ENCODE measurements at places on chromosomes 2 and 18.

DNA sequence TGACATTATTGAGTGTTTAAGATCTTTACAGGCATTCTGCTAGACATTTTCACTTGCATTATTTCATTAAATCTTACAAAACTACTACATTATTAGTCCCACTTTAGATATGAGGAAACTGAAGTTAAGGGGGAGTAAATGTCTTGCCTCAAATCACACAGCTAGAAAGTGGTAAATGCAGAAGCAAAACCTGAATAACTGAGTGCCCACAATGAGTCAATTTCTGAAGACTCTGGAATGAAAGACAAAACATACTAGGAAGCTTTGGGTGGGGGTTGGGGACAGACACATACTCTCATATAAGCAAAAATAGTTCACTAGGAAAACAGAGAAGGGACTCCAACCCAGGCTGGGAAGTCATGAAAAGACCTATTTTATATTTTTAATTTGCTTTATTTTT lies 214.4 kb upstream of the LRATD1 start:
- no peak for DNase-seq

DNA sequence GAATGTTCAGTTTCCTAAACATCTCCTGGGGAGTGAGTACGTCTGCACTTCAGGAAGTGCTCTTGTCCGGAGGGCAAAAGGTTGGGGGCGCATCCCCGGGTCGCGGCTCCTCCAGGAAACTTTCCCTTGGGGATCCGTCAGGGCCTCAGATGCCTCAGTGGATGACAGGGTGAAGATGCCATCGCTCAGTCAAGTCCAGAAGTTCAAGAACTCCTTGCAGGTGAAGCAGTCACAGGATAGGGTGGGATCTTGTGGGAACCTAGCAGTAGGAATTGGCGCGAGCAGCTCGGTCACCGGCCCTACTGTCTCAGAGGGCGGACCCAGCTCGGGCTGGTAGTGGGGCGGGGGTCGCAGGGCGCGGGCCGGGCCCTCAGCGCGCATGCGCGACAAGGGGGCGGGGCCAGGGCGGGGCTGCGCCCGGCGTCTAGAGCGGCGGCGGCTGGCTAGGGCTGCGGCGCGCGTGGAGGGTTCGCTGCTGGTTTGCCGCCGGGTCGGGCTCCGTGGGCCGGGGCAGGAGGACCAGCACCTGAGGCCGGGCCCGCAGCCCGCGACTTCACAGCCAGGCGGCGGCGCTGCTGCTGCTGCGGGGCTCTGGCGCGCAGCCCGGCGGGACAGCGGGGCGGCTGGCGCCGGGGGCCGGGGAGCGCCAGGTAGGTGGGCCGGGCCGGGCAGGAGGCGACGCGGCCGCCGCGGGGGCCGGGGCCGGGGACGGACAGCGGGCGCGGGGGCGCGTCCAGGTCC lies at the start of gene INPP4A:
Gene INPP4A, plus strand, starts transcription at position 423 of the 741 bp plus-strand sequence. CDS start 75,191 bp downstream, outside the sequence.
- DNase-seq = peak; percentile 56

- no peak for DNase-seq
These were observed 8.6 kb downstream of the OSBPL6 start for GRCh38 chr2:178202927-178203326.

DNA sequence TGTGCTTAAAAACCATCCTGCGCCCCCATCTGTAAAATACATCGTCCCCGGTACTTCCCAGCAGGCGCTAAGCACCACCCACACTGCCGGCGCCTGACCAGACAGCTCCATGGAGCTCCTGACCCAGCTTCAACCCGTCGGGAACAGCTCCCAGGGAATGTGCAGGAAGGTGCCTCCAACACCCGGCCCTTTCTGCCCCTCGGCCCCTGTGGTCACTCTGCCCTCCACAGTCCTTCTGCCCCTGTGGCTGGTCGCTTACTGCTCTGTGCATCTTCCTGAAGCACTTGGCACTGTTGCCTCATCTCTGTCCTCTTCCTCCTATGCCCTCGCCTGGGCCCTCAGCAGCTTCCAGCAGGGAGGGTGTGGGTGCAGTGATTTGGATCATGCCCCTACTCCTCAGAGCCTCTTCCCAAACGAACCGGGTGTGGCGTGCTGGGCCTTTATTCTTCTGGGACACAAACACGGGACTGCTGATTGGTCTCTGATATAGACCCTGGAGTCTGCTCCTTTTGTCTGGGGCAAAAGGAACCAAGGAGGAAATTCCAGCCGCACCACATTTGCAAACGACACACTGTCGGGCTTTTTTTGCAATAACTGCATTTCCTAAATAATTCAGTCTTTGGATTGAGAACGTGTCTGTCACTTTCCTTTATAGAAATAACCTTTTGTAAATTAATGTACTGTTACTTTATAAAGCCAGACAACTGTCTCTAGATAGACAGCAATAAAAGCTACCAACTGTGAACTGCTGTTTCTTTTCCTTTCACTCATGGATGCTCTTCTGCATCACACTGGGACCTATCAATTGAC lies 65.9 kb downstream of the ADI1 start:
- peak; percentile 76 for DNase-seq

- DNase-seq = no peak
These were observed 32.0 kb upstream of the MAP2 start for GRCh38 chr2:209391776-209392401.

GRCh38 chr2:201118961-201119854 lies 3.2 kb downstream of the CFLAR start:
- DNase-seq = no peak

DNA sequence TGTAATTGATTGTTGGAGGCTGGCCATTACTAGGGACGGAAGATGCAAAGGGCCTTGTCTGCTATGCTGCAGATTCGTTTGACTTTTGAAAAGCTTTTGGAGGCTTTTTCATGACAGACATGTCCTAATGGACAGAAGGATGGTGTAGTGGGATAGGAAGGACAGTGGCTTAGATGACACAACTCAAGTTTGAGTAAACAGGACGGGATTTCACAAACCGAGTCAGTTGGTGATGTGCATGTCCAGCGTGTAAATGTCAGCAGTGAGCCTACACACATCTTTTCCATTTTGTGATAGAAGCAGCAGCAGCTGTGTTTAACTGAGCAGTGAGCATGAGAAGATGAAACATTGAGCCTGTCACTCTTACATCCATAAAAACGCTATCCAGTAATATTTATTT lies 76.0 kb downstream of the NCK2 start:
- no peak for DNase-seq

- DNase-seq = no peak
These were observed 70.1 kb downstream of the BOLA3 start for GRCh38 chr2:74077636-74078035.

DNA sequence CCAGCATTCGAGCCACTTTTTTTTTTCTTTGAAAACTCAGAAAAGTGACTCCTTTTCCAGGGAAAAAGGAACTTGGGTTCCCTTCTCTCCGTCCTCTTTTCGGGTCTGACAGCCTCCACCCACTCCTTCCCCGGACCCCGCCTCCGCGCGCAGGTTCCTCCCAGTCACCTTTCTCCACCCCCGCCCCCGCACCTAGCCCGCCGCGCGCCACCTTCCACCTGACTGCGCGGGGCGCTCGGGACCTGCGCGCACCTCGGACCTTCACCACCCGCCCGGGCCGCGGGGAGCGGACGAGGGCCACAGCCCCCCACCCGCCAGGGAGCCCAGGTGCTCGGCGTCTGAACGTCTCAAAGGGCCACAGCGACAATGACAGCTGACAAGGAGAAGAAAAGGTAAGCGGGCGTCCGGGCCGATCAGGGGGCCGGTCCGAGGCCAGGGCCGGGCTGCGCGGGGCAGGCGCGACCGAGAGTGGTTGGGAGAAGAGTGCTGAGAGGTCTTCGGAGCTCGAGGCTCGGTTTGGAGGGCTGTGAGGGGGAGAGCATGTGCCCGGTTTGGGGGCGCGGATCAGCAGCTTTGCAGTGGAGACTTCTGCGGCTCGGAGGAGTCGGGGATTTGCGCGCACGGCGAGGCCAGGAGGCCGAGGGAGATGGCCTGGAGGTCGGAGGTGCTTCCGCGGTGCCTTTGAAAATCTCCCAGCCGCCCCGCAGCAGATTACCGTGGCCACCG lies 502 bp downstream of the EPAS1 start:
- DNase-seq = no peak

- DNase-seq = peak; percentile 66
These were observed 235.2 kb downstream of the LDLRAD4 start for GRCh38 chr18:13453714-13454113.

GRCh38 chr2:117537032-117537431 lies 277.5 kb upstream of the DDX18 start:
- no peak for DNase-seq

GRCh38 chr18:60684843-60685513 lies 312.4 kb upstream of the MC4R start:
- DNase-seq = no peak

DNA sequence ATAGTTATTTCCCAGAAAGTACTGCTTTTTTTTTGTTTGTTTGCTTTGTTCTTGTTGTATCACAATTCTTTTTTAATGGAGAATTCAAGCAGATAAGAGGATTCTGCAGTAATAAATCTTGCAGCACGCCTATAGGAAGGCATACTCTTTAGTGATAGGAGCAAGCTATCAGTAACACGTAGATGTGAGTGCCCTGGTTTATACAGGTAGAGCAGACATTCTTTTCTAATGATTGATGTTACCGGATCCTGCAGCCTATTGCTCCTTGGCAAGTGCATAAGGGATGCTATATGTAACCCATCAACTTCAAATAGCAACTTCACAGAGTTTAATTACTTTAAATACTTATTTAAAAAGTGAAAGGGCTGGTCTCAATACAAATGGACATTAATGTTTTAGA lies 834.2 kb upstream of the GCFC2 start:
- DNase-seq = no peak

GRCh38 chr2:38409156-38410102 lies 32.4 kb upstream of the ATL2 start:
- peak; percentile 20 for DNase-seq

- DNase-seq = no peak
These were observed 264.6 kb upstream of the TRIB2 start for GRCh38 chr2:12452185-12452584.

- DNase-seq = no peak
These were observed 127.9 kb upstream of the PGAP1 start for GRCh38 chr2:197054437-197054836.

GRCh38 chr2:100417711-100418124 lies 250 bp upstream of the CHST10 start:
- DNase-seq = no peak

DNA sequence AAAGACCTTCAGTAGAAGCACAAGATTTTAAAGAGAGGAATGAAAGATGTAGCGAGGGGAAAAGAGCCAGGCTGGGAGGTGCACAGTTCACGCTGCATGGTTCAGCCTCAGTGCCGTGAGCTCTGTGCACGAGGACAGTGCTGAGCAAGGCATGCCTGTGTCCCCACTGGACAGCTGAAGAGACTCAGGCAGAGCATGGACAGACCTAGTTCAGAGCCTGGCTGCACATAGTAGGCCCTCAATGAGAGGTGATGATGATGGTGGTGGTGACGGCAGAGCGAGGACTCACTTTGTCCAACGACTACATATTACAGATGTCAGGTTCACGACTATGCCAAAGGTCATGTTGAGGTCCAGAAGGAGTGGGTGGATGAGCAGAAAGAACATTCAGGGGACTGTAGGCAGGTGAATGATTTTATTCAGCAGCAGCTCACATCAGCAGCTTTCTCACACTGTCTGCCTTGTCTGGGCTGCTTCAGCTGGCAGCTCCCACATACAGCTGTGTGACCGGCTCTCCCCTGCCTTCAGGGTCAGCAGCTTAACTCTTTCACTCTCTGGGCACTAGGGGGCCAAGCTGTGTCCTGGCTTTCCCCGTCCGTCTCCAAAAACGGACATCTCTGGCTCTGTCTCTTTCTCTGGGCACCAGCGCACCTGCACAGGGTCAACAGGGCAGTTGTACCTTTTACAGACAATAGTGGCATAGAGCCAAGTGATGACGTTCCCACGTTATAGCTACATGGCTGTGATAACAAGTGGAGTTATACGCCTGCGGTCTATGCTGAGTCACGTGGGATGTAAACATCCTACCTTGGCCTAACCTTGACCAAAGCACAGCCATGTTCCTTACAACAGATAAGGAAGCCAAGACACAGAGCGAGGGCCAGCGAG lies 128.8 kb upstream of the MSH6 start:
- DNase-seq = peak; percentile 34

- DNase-seq = no peak
These were observed 26.6 kb upstream of the MAP3K20 start for GRCh38 chr2:173048897-173049661.

DNA sequence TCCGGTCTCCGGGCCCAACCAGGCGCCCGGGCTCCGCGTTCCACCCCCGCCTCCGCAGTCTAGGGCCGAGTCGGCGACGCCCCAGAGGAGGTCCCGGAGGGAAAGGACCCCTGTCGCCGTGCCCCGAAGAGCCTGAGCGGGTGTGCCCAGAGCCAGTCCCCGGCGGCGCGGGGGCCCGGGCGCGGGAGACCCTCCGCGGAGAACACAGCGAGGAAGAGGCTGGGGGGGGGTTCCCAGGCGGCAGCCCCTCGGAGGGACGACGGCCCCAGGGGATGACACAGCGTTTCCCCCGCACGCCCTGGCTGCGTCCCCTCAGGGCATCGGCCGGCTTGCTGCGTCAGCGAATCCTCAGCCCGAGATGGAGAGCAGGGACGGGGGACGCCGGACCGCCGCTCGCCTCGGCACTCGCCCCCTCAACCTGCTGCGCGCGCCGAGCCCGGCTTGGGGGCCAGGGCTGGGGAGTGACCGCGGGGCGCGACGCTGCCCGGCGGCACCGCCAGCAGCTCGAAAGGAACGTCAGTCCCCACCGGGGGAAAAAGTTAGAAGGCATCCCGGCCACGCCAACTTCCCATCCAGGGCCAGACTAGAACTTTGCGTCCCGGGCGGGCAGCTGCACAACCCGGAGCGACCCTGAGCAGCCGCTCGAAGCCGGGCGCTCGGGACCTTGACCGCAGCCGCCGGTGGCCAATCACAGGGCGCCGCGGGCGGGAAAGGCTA lies 711 bp downstream of the SFXN5 start:
- no peak for DNase-seq

- DNase-seq = no peak
These were observed 1509.0 kb downstream of the LRP1B start for GRCh38 chr2:140621583-140622362.

- no peak for DNase-seq
These were observed 61.9 kb downstream of the RRM2 start for GRCh38 chr2:10184421-10184820.

DNA sequence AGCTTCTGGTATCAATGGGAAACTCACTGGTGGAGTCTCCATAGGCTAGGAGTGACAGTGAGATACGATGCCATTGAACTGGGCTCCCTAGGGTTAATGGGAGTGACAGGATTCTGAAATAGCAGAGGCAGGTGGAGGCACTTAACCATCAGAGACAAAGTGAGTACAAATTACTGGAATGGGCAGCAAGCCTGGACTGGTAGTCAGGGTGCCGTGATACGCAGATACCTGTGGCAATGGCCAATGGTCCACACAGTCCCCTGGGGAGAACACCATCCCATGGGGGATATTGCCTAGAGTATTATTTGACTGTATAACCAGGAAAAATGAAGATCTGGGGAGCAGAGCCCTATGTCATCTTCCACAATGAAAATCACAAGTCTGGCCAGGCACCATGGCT lies 17.3 kb downstream of the CHCHD5 start:
- no peak for DNase-seq

- DNase-seq = no peak
These were observed 28.0 kb upstream of the SCYGR1 start for GRCh38 chr2:227415538-227416424.

GRCh38 chr2:26430826-26431225 lies 29.1 kb downstream of the DRC1 start:
- no peak for DNase-seq

- DNase-seq = no peak
These were observed 64.8 kb upstream of the STK39 start for GRCh38 chr2:168312036-168312822.
